ENCODE measurements at places on chromosomes 4 and X.

DNA sequence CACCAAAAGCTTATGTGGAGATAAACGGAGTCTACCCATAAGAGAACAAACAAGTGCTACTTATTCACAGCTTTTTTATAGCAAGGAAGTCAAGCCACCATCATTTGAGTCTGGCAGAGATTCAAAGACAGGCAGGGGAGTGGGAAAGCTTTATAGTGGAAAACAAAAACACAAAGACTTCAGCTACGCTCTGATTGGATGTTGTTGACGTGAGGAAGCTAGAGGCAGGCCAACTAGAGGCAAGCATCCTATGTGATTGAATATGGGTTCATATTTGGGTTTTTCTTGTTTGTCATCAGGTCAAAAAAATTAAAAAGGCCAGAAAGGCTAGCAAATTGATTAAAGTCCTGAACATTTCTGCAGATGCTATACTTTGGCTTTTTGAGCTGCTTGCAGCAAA lies 719 bp upstream of the TCEAL4 start:
- DNase-seq = no peak

DNA sequence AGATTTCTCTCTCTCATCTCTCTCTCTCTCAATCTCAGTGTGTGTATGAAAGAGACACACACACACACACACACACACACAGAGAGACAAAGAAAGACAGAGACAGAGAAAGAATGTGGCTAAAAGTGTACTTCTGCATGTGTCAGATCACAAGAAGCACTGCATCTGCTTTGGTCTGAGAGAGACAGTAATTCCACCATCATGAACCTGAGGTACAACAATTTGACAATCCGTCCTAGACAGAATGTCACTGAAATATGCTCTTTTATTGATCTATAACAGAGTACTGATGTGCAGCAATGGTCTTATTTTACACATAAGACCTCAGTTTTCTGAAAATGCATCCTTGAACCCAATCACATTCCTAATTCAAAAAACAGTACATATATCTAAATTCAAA lies 576.2 kb upstream of the SMIM31 start:
- no peak for DNase-seq

DNA sequence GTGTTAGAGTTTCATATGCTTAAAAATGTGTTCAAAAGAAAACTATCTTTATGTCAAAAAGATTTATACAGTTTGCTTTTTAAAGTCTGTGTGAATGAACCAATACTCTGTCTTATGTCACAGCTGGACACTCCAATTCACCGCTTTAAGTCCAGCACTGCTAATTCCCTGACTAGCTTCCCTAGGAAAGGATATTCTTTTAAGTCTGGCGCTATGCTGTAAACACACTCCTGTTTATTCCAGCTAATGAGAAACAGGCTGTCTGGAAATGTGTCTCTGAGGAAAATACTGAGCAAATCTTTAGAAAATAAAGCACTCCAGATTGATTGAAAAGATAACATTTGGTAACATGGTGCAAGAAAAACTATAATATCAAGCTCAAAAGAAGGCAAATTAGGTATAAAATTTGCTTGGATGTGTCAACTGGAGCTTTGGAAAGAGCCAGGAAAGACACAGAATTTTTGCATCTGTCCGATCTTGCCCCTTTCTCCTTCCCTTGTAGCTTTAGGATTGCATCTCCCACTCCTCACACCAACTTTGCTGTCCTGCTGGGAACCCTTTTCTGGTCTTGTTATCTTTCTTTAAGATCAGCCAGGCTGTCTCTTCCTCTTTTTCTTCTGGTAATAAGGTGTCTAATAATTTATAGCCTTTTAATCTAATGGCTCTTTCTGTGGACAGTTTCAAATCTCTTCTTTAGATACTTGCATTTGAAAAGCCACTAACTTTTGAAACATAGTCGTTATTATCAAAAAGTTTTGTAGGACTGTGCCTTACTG lies 40.9 kb upstream of the VEGFC start:
- DNase-seq = no peak

DNA sequence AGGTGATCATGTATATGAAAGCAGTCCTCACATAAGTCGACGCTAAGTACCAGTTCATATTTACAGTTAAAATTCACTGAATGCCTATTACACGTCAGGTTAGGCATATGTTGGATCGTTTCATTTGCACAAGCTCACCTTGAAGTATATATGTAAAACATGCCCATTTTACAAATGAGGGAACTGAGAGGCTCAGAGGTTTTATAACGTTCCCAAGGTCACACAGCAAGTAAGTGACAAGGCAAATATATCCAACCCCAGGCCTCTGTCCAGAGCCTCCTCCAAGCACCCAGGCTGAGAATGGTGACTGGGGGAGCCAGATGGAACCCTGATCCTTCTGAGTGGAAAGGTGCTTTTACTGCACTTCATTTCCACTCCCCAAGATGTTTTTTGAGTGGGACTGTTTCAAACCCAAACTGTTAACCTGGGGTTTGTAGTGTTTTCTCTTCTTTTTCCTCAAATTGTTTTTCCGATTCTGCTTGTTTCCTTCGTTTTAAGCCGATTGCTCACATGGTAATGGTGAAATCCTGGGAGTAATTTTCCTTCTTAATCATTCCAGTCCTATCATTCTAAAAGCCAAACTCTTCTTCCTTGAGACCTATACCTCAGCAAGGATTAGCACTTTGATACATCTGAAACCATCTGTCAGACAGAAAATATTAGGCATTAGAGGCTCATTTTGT lies 791 bp downstream of the SMIM20 start:
- DNase-seq = no peak

- DNase-seq = no peak
Measured at GRCh38 chr4:15784959-15785634, 7.0 kb downstream of the CD38 start.

DNA sequence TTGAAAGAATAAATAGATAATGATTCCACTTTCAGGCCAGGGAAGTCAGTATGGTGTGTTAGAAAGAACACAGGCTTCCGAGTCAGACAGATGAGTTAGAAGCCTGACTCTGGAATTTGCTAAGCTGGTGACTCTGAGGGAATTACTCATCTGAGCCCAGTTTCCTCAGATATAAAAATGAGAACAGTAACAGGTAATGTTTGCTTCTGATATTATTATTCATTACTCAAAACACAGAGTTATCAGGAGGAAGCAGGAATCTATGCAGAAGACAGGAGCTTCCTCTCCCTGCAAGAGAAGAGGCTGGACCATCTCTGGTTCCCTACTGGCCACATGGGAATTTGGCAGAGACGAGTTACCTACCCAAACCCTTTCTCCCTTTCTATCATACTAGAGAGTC lies 163.1 kb downstream of the EVC2 start:
- DNase-seq = no peak

GRCh38 chrX:143094417-143095023 lies 68.8 kb downstream of the SPANXN4 start:
- DNase-seq = no peak

DNA sequence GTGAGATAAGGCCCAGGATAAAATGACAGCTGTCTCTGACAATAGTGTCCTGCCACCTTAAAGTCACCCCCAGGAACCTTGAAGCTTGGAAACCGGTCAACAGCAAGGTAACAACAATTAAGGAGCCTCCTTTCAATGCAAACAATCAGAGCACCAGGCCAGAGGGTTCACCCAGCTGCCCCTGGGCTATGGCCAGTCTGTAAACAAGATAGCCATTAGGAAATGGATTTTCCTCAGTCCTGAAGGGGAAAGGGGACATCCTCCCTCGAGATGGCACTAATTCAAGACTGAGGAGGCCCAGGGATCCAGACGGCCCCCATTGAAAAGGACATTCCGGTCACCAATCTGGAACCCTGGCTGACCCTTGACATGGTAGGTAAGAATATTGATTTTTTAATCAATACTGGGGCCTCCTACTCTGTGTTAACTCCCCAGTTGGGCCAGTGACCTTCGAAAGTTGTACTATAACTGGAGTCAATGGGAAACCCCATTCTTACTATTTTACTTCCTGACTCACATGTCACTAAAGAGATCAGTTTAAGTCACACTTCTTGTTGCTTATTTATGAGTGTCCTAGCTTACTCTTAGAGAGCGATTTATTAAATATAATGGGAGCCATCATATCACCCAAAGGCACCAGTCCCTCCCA lies 61.7 kb upstream of the CT45A1 start:
- no peak for DNase-seq

DNA sequence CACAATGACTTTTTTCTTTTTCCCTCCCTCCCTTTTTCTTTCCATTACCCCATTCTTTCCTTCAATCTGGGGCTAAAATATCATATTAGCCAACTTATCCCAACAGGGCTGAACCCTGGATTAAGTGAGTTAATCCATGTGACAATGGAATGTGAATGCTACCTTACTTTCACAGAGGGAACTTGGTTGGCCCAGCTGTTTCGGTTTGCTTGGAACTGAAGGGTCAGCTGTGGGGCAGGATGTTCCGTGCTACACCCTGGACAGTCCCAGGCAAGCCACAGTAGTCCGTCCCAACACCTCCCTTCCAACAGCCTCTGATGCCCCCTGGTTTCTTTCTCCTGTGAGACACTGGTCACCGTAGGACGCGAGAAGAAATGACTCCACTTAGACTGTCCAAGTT lies 95.0 kb upstream of the STS start:
- DNase-seq = no peak

DNA sequence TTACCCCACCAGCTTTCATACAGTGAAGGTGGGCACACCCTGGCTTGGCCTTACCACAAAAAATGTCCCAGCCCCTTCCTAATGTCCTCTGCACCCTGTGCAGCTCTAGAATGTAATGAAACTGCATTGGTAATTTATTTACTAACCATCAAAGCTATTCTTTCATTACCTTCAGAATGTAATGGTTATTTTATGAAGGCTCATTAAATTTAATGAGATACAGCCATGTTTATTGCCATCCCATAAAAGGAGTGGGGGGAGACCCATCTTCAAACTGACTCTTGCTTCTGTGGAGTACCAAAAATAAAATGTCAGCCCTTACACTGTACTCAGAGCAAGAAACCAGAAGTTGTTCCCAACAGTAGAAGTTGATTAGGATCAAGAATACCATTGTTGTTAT lies 25.0 kb downstream of the NKX6-1 start:
- no peak for DNase-seq

DNA sequence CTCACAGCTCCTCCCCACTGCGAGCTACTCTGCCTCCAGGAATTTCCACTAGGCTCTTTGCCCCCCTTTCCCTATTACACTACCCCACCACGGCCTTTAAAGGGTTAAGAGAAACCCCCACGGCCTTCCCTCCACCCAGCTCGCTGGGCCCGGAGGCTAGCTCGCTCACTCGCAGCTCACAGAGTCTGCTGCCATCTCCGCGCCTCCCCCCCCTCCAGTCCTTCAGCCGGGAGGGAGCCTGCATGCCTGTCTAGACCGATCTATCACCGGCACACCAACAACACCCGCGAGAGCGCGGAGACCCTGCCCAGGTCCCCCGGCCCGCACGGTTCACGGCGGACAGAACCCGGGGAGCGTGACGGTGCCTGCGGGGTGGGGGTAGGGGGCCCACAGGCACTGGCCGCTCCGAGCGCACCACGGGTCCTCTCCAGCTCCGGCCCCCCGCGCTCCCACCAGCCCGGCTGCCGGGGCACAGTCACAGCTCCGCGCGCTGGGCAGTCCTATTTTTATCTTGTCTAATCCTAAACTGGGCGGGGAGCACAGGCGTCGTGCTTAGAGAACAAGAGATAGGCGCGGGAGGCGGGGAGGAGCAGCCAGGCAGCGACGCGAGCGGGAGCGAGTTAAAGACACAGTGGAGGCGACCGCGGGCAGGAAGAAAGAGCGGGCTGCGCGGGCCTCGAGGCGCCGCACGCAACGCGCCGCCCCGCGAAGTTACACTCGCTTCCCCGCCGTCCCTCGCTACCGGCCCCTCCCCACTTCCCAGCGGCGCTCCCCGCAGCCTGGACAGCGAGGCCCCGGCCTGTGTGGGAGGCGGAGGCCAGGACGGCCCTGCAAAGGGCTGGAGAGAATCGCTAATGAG lies 3.5 kb downstream of the BCOR start:
- DNase-seq = no peak

- no peak for DNase-seq
Measured at GRCh38 chrX:11968991-11969390, 169.3 kb upstream of the FRMPD4 start.

- no peak for DNase-seq
Measured at GRCh38 chrX:150253959-150254620, 109.0 kb upstream of the MAMLD1 start.

DNA sequence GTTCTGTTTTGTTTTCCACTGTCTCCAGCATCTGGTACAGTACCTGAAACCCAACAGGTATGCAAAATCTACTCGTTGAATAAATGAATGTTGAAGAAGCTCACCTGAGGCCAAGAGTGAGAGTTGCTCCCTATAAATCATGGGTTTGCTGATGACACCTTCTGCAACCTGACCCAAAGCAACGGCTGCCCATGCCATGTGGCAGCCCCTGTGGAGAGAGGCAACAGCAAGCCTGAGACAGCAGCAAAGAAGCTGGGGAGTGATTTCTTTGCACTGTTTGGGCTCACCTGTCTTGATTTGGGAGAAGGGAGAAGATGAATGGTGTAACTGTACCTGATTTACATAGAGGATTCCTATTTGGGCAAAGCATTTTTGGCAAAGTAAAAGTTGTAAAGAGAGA lies 119.8 kb upstream of the GPC4 start:
- DNase-seq = no peak

DNA sequence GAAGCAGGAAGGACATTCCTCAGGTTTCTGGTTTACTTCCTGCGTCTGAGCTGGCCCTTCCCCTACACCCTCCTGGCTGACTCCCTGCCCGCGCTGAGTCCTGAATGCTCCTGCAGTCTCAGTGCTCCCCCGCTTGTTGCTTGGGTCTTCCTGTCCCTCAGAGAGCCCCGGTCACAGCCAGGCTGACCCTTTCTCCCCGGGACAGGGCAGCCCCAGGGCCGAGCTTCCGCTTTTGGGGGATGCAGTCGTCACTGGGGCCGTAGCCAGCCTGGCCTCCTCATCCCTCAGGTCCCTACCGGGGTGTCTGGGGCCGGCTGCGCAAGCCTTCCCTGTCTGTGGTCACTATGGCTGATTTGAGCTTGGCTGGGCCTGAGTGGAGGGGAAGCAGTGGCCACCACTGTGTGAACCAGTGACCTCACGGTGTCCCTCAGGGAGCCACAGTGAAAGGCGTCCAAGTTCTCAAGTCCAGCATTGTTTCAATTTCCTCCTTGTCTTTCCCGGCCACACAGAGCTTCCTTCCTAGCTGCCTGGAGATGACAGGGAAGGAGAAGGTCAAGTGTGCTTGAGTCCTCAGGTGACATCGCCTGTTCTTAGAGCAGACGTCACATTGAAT lies 34.1 kb upstream of the ASMTL start:
- no peak for DNase-seq

DNA sequence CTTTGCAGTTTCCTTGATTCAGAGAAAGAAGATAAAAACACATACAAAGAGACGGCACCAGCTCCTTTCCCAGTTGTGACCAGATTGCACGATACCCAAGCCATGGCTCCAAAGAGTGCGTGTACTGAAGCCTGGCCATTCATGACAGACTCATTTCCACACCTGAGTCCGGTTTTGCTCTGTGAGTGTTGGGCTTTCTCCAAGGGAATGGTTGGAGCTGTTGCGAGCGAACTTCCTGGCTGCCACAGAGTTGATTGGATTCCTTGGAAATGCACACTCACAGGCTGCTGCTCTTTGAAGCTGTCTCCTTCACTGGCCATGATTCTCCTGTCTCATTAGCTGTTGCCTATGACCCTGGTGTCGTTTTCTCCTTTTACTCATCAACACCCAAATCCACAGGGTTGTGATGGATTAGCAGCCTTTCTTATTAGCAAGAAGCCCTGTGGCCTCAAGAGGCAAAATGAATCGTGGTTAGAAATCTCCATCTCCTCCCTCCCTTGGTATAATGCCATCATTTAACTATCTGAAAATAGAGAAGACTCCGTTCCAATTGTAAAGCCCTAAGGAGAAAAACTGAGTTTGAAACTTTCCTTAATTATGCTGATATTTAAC lies 43.9 kb upstream of the BBS12 start:
- DNase-seq = no peak

Data from activated CD8-positive, alpha-beta memory T cell treated with anti-CD3 and anti-CD28 coated beads for 4 hours (primary cell).